Activated CD4-positive, alpha-beta T cell treated with anti-CD3 and anti-CD28 coated beads for 48 hours (primary cell): ENCODE measurements at places on chromosomes 2 and 18.

DNA sequence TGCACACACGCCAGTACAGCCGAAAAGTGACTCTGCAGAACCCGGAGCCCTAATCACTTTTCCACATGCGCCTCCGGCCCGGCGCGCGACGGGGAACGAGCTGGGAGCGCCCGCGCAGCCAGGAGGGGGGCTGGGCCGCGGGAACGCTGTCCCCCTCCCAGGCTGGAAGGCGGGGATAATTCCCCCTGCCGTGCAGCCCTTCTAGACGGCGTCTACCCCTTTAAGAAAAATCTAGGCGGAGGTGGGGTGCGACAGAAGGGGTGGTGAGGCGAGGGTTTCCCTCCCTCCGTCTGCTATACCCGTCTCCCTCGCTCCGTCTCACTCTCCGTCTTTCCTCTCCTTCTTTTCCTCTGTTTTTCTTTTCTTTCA, 2.4 kb downstream of the CYP26B1 start:
- DNase-seq: no peak

GRCh38 chr18:10899481-10899880, 249.9 kb downstream of the PIEZO2 start:
- no peak for DNase-seq

- DNase-seq: no peak
Measured at GRCh38 chr18:49613141-49613640, 51.3 kb downstream of the LIPG start.

DNA sequence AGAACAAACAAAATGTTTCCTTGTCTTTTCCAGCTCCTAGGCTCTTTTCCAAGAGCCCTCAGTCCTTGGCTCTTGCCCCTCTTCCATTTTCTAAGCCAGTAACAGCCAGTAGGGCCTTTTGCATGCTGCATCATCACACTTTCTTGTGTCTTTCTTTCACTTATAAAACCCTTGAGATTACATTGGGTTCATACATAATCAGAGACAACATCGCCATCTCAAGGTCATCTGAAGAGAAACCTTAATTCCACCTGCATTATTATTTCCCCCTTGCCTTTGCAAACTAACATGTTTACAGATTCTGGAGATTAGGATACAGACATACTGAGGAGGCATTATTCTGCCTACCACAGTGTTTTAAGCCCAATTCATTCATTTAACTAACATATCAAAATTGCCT, 697.3 kb downstream of the TRIB2 start:
- DNase-seq: no peak

DNA sequence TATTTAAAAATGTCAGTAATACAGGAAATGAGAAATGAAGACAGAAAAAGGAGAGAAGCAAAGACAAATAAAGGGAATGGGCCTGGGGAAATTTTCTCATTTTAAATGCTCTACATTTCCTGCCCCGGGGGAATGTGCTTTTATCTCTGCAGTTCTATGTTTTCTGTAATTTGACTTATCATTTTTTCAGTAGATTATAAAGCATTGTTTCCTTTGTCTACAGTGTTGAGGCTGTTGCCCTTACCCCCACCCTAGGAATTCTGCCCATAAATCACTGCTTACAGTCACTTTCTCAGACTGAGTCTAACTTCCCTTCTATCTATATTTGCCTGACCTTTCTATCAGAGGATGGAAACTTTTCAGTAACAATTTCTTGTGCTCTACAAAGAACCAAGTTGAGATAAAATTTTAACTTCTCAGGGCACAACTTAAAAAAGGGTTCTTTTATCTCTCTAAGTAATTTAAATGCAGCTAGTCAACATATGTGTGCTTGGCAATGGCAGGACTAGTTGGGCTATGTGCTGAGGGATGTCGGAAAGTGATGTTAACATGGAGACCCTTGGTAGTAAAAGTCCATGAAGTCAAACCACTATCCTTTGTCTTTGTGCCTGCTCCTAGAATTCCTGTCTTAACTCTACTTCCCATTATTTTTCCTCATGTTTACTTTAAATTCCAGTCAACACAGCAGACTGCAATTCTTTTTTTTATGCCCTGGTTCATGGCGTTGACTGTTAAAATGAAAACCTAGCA, 146.5 kb upstream of the MMADHC start:
- no peak for DNase-seq
